Bronchial epithelial cell (primary cell): ENCODE measurements at places on chromosomes 2 and 18.
A peak's percentile ranks its signal among the peaks of the same experiment; 100 is the strongest.

GRCh38 chr2:227515742-227516141 lies 43.8 kb downstream of the AGFG1 start:
- peak; percentile 26 for DNase-seq

- no peak for DNase-seq
Observed at GRCh38 chr2:8592736-8593135, 89.1 kb upstream of the ID2 start.

DNA sequence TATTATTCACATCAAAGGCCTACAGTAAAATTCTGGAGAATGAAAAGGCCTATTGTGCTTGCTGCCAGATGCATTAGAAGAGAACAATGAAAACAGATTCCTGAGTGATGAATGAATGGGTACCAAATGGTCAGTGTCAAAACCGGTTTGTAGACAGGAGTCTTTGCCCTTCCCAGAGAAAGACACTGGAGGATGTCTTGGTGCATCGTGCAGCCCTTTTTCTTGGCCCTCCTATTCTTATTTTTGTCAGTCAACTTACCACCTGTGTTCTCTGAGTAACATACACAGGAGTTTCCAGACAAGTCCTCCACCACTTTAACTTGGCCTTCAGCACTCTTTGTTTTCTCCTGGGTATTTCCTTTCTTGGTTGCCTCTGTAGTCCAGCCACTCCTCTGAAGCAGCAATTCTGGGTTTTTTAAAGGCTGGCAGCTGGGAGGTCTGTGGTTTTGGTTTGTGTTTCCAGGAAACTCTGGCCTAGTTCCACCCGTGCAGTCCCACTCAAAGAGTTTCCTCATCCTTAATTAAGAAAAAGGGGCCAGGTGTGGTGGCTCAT lies 29.4 kb downstream of the PSTPIP2 start:
- DNase-seq = peak; percentile 43

- DNase-seq = peak; percentile 87
Observed at GRCh38 chr2:138275881-138276280, 225.7 kb upstream of the SPOPL start.

- no peak for DNase-seq
Observed at GRCh38 chr2:133231264-133231663, 337.0 kb downstream of the NCKAP5 start.

DNA sequence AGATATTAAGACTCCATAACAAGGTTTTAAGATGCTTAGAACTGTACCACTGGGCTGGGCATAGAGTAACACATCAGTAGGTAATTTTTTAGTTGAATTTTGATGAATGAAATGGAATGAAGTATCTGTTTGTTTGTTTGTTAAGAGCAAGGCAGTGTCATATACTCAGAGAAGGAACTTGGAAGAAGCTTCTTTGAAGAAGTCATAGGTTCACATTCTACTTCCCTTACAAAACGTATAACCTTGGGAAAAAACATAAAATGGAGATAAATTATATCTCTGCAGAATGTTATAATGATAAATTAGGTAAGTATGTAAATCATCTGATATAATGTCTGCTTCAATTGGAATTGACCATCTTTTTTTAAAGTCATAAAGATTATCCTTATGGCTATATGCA lies 122.1 kb upstream of the SLC39A10 start:
- DNase-seq = no peak

DNA sequence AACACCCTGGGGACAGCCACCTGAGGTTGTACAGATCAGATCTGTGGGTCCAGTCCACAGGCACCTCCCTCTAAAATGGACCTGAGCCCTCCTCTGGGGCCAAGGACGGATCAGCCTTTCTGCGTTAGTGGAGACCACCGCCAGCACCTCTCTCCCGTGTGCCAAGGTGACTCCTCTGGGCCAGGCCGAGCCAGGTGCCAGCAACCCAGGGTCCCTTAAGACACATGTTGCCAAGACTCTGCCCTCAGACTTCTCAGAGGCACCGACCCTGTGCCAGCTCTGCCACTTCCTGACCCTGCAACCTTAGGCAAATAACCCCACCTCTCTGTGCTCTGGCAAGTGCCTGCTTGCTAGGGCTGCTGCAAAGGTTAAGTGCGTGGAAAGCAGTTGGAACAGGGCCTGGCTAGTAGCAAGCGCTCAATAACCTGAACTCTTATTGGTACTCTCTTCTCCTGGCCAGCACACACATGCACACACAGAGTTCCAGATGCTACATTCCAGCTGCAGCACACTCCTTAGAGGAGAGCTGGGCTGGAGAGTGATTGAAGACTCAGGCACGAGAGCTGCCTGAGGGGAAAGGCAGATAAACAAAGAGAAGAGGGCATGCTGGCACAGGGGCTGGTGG lies 105.6 kb downstream of the TNS1 start:
- DNase-seq = peak; percentile 71

DNA sequence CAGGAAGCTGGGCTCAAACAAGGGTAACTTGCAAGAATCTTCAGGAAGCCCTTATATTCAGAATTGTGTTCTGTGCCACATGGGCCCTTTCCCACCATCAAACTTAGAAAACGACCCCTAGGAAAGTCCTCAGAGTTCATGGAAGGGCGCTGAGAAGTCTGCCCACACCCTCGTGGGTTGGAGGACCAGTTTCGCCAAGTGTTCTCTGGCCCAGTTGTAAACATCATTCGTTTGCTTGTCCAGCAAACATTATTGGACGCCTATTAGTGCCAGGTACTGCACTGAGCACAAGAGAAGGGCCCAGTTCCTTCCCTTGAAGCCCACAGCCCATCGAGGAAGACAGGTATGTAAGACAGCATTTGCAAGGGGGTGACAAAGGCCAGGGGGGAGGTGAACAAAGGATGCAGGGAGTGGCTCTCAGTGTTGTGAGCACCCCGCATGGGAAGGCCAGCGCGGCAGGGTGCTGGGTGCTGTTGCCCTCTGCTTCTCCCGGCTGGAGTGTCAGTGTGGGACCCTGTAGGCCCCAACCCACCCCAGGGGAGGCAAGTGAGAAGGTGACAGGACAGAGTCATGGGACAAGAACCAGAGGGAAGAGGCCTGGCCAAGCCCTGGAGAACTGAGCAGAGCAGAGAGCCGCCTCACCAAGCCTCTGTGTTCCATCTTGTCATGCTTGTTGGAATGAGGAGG lies 60.2 kb upstream of the ALPP start:
- no peak for DNase-seq

- peak; percentile 45 for DNase-seq
Observed at GRCh38 chr2:137357634-137358033, 592.3 kb downstream of the THSD7B start.

GRCh38 chr2:219500135-219500534 lies 1.4 kb downstream of the GMPPA start:
- no peak for DNase-seq

- DNase-seq = no peak
Observed at GRCh38 chr2:237497838-237498186, 10.8 kb downstream of the MLPH start.

DNA sequence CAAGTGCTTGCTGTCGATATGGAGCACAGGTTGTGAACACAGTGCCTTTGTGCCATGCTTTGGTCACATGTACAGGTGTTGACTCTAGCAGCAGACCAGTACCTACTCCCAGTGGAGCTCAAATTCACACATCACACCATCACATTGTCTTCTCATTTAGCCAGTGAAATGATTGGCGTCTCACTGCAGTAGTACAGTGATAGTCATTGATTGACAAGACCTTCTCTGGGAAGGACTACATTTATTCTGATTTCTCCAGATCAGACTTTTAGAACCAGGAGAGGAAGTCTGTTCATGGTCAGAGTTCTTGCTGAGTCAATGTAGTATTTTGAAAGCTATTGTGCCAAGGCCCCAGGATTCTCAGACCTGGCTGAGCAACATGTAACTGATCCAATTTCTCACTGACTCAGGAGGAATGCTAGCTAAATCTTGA lies 75.2 kb downstream of the FMNL2 start:
- peak; percentile 72 for DNase-seq

- DNase-seq = no peak
Observed at GRCh38 chr2:212923393-212923792, 228.0 kb downstream of the IKZF2 start.

DNA sequence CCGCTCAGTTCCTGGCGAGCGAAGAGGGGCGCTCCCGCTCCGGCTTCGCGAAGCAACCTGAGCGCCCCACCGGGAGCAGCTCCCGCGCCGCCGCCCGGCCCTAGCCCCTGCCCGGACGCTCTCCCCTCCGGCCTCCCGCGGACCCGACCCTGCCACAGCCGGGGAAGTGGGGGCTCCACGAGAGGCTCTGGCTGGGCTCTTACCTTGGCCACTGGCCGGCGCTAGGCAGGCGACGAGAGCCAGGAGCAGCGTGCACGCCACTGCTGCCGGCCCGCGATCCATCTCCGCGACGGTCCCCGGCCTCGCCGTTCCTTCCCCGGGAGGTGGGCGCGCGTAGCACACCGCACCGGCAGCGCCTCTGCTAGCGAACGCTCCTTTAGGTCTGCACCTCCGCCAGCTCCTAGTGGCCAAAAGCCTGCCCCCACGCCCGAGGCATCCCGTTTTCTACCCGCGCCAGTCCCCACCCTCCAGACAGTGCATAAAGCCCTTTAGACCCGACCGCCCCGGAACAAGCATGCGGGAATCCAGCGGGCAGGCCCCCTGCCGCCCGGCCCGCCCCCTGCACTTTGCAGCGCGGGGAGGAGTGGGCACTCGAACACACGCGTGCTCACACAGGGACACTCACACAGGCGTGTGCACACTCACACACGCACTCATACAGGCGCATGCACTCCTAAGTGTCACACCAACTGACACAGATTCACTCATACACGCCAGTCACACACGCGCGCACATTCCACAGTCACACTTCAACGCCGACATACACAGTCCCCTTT lies at the start of gene LRP2:
Gene LRP2, minus strand, starts transcription at position 417 of the 776 bp plus-strand sequence. Its CDS starts 135 bp downstream, at position 282.
- no peak for DNase-seq

- peak; percentile 43 for DNase-seq
Observed at GRCh38 chr18:58862851-58863538, 1.7 kb upstream of the ZNF532 start.

GRCh38 chr18:6748241-6748640 lies 18.7 kb downstream of the ARHGAP28 start:
- DNase-seq = no peak

- DNase-seq = peak; percentile 16
Observed at GRCh38 chr2:219803294-219803693, 175.9 kb downstream of the SLC4A3 start.

DNA sequence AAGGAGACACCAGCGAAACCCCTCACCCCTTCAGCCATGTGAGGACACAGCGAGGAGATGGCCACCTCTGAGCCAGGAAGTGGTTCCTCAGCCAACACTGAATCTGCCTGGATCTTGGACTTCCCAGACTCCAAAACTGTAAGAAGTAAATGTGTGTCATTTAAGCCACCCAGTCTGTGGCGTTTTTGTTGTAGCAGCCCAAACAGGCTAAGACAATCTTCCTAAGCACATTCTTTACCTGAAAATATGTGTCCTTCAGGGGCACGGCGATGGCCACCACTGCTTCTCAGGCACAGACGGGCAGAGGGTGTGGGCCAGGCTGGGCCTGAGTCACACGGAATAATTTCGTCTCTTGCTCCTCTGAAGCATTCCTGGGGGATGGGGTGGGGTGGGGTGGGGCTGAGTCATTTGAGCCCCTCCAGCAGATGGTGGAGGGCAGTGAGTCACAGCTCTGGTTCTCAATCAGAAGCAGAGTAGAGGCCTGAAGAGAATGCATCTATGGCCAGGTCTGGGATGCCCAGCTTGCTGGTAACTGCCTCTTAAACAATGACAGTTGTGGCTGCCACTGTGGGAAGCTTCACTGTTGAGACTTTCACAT lies 142.4 kb downstream of the CAPN13 start:
- peak; percentile 94 for DNase-seq

DNA sequence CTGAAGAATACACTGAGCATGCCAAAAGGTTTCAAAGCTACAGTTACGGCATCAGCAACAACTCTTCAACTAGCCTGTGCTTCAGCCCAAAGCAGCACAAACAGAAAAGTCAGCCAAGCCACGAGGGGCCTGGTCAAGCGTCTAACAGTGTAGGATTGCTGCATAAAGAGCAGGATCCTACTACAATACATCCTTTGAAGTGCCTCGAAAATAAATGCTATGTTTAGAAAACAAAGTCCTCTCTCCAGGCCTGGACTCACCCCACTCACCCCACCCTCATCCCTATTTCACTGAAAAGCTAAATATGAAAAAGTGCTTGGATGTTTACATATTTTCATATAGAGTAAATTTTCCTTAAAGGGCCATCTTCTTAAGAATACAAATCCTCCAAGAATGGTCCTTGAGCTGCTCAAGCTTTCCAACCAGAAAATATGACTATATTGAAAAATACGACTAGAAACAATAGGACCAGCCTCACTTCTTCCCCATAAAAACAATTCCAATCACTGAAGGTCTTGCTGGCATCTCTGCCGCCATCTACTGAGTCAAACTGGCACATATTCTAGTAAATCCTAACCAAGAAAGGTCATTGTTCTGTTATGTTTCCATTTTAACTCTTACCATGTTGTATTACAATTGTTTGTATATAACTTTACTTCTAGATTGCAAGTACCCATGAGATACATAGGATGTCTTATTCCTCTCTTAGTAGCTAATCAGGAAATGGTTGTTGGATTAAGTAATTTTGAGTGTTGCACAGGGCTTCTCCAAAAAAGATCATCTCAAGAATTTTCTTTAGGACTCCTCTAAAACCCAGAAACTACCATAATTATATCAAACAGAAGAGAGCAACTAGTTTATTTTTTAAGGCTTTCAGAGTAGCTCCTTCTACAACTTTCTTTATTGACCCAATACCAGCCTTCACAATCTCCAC lies 63.6 kb downstream of the CLHC1 start:
- peak; percentile 67 for DNase-seq

DNA sequence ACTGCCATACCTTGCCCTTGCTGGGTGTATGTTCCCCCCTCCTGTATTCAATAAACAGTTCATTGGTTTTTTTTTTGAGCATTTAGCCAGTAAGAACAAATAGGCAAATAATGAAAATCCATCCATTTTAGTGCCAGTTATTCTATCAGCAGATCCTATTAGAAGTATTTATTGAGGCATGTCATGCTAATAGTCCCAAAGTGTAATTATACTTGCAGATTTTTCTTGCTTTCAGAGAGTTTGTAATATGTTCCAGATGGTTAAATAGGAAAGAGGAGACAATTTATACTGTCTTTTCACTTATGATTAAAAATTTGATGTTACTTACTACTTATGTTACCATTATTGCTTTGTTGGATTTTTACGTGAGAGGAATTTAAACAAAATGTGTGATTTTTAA lies 127.6 kb downstream of the NCOA1 start:
- no peak for DNase-seq

DNA sequence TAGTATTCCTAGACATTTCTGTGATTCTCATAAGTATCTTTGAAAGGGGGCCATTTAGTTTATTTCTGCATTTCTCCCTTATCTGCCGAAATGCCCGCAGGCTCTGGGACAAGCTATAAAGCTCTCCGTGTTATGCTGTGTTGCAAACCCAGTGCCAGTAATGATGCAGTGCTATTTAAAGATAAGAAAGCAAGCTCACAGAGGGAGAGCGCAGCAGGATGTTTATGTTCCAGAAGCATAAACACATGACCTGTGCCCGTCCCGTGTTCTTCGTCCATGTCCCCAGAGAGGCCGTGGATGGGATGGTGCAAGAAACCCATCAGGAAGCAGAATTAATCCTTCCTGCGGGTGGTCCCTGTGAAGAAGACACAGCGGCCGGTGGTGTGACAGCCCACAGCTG lies 99.4 kb downstream of the NEDD4L start:
- DNase-seq = no peak
